ENCODE measurements at places on chromosomes 4 and X.

DNA sequence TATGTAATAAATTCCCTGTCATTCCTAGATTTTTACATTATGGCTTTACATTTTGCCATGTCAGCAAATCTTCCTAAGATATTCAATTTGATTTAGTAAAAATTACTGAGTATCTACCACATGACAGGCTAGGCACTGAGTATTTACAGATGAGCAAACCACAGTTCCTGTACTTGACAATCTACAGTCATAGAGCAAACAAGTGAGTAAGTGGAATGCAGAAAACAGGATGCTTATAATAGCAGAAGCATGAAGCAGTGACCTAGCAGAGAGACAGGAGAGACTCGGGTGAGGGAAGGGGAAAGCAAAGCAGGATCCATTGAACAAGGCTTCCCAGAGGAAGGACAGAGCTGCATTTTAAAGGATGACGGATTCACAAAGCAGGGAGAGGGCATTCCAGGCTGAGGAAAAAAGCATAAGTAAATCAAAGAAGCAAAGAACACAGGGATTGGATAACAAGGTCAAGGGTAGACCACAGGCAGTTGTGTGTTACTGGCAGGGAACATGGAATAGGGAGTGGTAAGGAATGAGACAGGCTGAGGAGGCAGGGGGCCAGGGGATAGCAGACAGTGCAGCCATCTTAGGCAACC lies 124.7 kb upstream of the C1QTNF7 start:
- no peak for DNase-seq

DNA sequence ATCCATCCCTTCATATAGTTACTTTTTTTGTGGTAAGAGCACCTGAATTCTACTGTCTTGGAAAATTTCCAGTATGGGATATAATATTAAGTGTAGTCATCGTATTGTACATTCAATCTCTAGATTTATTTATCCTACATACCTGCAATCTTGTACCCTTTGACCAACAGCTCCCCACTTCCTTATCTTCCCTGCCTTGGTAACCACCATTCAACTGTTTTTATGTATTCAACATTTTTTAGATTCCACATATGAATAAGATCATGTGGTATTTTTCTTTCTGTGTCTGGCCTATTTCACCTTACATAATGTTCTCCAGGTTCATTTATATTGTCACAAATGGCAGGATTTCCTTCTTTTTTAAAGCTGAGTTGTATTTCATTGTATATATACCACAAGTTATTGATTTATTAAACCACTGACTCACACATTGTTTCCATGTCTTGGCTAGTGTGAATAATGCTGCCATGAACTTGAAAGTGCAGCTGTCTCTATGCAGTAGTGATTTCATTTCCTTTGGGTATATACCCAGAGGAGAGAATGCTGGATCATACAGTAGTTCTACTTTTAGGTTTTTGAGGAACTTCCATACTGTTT lies 572.5 kb downstream of the MAGEB5 start:
- no peak for DNase-seq

DNA sequence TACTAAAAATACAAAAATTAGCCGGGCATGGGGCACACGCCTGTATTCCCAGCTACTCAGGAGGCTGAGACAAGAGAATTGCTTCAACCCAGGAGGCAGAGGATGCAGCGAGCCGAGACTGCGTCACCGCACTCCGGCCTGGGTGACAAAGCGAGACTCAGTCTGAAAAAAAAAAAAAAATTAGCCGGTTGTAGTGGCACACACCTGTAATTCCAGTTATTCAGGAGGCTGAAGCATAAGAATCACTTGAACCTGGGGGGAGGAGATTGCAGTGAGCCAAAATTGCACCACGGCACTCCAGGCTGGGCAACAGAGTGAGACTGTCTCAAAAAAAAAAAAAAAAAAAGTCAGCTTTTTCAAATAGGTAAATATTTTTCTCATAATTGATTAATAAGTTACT lies 71.9 kb downstream of the WDFY3 start:
- DNase-seq = no peak

DNA sequence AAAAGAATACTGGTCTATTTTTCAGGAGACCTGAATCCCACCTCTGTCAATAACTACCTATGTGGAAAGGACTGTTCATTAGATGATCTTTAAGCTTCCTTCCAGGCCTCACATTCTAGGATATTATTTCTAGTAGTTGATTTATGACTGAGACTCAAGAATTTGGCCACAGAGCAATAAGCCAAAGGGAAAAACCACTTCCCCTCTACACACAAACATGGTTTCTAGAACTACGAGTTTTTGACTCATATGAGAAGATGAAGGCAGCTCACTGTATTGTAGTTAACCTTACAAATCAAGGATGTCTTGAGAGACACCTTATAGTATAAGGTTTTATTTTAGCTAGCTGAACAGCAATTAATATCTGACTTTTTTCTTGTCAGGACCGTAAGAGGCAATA lies 36.9 kb upstream of the GDPD2 start:
- no peak for DNase-seq
